ENCODE measurements at places on chromosomes 1 and 21.

- DNase-seq = no peak
These were observed 59.9 kb downstream of the TNN start for GRCh38 chr1:175127565-175127964.

DNA sequence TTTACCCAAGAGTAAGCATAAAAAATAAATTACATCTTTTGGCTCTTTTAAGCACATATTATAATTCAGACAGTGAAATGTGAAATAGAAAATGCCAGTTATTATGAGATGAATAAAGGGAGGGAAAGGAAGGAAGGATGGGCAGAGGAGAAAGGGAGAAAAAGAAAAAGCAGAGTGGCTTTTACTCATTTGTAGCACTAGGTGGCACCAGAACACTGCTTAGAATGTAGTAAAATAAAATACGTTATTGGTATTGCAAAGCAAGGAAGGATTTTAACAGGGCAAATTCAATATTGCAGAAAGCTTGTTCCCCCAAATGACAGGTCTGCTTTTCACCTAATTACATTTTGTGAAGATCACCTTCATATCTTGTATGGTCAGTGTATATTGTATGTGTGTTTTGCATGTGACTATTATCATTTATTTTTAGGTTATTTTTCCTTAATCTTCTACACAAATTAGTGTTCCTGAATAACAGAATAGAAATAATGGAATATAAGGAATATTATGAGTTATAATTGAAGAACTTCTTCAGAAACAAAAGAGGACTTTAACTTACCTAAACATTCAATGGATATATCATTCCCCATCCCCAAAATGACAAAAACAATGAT is 9.1 kb upstream of the PCNX2 start:
- DNase-seq = peak; percentile 17

DNA sequence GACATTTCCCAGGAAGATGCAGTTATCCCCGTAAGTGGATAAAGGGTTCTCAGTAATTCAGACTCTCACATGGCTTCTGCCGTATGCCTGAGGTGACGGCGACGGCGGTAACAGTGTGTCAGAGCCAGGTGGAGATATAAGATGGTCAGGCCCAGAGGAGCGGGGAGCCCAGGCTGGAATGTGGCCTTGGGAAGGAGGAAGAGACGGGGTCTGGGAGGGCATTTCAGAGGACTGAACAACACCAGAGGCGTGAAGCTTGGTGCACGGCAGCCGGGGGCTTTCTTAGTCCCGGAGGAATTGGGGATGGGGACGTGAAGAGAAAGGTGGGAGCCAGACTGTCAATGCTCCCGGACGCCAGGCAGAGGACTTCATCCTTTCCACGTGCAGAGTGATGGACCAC is 1.0 kb downstream of the RER1 start:
- no peak for DNase-seq

DNA sequence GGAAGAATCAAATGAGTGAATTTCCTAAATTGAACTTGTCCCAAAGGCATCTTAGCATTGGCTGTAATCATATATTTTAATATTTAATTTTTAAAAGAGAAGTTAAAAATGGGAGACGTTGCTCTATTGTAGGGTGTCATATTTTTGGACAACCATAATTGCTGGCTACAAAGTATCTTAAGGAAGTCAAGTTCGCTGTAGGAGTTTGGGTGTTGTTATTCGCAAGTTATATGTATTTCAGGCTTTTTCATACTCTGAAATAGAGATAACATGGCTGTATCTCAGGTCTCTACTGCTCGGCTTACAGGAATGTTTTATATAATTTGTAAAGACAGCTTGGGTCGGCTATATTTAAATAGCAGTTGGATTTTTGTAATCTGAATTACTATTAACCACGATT is 852 bp downstream of the TMEM50A start:
- no peak for DNase-seq

GRCh38 chr21:21801921-21802320 is 803.7 kb downstream of the NCAM2 start:
- DNase-seq = no peak

DNA sequence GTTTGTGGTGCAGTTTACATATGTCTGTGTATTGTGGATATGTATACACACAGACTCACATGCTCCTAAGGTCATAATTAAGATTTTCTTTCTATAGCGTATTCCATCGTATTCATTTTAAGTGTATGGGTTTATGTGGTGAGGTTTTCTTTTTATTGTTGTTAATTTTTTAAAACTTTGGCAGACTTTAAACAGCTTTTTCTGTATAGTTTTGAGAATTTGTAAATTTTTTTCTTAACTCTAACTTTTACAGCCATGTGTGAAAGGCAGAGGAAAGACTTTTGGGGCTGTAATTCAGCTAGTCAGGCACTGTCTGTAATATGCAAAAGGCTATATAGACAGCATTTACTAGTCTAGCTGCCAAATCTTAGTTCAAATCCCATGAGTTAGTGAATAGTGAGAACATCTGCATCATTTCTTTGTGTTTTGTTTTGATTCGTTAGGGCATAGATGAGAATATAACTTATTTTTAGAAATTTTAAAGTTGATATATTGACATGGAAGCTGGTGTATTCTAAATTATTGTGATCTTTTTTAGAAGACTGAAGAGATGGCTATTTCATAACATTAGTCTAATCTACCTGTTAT is 2.3 kb downstream of the MAGI3 start:
- no peak for DNase-seq

DNA sequence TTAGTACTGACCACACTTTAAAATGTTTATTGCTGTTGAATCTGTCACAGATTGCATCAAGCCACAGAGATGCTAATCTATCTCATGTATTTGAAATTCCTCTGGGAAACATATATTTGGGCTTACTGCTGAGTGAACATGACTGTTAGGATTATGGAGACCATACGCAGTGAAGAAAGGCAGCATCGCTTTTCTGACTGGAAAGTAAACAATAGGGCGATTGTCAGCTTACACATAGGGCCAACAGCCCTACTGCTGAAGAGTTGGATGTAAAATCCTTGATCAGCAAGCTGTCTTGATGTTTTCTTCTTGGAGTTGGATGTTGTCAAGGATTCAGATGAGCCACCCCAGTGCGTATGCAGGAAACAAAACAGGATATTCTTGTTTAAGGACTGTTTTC is 368.7 kb upstream of the ADGRL2 start:
- no peak for DNase-seq

DNA sequence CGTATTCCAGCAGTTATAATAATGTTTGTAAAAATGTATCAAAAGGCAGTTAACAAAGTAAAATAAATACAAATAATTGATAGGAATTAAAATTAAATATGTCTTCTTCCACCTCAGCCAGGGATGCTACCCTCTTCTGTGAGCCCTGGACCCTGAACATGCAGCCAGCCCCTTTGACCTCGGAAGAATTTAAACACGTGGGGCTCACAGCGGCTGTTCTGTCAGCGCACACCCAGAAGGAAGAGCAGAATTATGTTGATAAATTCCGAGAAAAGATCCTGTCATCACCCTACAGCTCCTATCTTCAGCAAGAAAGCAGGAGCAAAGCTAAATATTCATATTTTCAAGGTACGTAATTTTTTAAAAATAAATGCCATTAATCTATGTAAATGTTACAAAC is 26.5 kb downstream of the UTS2 start:
- no peak for DNase-seq

- DNase-seq = no peak
These were observed 14.0 kb upstream of the IFI44L start for GRCh38 chr1:78606274-78606673.

- DNase-seq = no peak
These were observed 268.6 kb downstream of the SETD4 start for GRCh38 chr21:35791541-35792325.

DNA sequence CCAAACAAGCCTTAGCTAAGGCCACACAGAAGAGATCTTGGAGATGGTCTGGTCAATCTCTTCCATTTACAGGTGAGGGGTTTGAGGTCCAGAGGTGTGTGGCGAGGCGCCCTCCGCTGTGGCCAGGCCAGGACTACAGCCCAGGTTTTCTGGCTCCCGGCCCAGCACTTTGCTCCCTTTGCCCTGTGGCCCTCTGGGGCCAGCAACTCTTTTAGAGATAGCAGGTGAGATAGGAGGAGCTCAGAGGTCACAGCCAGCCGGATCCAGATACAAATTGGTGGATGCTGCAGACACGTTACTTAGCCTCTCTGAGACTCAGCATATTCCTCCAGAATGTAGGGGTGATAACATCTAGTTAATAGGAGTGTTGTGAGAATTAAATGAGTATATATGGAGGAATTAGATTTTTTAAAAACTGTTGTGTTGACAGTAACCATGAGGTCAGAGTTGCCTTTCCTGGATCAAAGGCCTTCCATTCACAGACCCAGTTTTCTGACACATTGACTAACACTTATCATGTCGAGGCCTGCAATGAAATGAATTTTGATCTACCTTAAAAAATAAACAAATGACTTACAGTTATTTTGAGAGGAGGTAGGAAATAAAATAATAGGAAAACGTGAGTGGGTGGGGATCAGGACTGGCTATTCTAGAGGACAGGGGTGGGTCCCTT is 16.6 kb downstream of the TEX35 start:
- DNase-seq = no peak

DNA sequence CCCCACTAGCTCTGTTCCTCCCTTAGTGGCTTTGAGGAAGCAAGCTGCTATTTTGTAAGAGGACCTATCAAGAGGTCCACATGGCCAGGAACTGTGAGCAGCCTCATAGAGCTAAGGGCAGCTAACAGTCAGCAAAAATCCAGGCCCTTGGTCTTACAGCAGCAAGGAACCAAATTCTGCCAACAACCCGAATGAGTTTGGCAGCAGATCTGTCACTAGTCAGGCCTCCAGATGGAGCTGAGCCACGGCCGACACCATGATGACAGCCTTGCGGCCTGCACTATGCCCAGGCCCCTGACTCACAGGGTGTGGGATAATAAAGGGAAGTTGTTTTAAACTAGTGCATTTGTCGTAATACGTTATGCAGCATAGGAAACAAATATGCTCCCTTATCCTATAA is 28.0 kb upstream of the H3-3A start:
- no peak for DNase-seq

GRCh38 chr1:170196490-170197236 is 50.9 kb downstream of the NTMT2 start:
- DNase-seq = no peak

DNA sequence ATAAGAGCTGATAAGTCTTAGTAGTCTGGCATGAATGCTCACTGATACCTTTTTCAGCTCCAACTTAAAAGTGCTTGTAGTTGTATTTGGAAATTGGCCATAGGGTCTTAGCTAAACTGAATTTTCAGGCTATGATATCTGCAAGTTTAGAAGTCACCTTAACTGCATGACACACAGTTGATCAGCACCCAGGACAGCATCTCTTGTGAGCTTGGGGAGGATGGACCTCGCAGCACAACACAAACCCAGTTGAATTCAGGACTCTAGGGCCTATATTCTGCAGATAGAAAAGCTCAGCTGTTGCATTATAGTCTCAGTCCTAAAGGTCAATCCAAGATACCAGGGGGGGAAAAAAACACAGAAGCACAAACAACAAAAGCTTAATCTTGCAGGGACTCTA is 394.3 kb downstream of the KCNH1 start:
- DNase-seq = no peak

- no peak for DNase-seq
These were observed 109.8 kb downstream of the ETS2 start for GRCh38 chr21:38915546-38915945.

DNA sequence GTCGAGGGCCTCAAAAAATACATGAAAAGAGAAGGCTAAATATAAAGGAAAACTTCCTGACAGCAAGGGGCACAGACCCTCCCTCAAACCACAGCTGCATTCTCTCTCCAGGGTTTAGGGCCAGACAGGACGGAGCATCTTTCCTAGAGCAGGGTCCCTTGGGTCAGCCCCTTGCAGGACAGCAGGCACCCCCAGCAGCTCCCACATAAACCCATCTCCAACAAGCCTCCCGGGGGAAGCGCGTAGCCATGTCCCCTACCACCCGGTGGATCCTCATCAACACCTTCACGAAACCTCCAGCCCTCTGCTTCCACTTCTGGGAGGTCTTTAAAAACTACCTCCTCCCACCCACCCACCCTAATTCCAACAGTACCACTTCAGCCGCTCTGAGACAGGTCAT is 59.5 kb downstream of the CD46 start:
- no peak for DNase-seq

DNA sequence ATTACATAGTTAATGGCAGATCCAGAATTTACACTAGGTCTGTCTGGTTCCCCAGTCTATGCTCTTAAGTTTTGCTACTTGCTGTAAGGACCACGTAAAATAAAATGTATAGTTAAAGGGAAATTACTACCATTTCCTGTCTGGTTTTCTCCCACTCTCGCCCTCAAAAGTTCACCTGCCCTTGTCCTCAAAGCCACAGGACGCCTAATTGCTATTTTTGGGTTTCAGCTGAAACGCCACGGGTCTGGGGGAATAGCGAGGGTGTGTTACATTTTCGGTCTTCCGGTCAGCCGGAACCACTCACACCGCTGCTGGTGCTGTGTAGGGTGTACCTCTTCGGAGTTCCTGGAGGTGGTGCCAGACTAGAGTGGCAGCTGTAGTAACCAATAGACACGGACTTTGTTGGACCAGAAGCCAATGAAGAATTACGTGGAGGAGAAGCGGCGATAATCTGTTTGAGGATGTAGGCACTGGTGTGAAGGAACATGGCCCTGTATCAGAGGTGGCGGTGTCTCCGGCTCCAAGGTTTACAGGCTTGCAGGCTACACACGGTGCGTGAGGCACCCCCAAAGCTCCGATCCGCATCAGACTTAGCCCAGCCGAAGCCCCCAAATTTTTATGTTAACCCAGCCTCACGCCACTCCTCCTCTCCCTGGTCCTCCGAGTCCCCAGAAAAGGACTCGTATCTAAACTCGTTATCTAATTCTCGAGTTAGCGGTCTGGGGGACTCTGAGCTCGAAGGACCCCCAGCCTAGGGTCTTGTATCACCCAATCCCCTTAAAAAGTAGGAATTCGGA is at the start of gene TARS2:
Gene TARS2, plus strand, starts transcription at position 454 of the 797 bp plus-strand sequence. Its CDS starts 32 bp downstream, at position 486.
- peak; percentile 97 for DNase-seq

- no peak for DNase-seq
These were observed 23.5 kb upstream of the DEGS1 start for GRCh38 chr1:224159541-224159940.

DNA sequence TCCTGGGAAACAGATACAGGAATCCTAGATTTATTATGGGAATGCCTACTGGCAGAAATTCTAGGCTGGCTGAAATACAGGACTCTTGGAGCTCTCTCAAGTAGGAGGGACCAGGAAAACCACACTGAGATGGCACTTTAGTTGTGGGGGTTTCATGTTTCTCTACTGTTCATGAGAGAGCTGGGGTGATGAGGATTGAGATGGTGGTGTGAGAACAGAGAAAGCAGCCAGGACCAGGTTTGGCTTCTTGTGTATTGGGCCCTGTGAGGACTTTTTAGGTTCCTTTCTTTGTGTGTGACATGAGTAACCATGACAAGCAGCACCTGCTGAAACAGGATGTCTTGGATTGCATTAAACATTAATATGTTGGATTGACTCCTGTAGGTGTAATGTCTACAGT is 4.9 kb downstream of the ARID1A start:
- DNase-seq = no peak
